WERI-Rb-1 (cell line): ENCODE measurements at places on chromosomes 3 and 15.

DNA sequence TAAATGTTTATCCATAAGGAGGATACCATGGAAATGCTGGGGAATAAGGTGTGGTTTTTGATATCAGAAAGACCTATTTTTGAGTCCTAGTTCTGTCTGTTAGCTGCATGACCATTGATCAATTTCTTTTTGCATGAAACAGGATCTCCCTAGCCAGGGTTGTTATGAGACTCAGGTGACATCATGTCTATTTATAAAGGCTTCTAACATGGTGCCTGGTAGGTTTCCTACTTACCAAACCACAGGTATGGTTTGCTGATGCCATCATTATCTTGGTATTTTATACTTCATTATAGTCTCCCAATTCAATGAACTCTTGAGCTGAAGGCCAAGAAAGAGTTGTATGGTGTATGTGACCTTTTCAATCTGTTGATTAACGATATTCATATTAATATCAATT, 144.0 kb downstream of the CLSTN2 start:
- no peak for DNase-seq

DNA sequence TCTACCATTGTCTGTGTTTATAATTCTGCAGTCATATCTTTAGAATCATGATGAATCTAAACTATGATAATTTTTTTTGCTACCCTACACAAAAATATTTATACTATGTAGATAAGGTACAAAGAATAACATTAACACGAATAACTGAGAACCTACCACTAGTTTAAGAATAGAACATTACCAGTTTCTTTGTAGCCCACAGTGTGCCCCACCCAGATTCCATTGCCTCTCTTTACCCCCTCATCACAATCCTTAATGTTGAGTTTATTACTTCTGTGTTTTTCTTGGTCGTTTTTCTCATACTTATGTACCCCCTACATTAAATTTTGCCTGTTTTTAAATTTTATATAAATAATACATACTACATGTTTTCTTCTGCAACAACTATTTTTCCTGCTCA, 140.5 kb downstream of the BBX start:
- DNase-seq, result no peak

- no peak for DNase-seq
These were observed 108.3 kb upstream of the FRMD4B start for GRCh38 chr3:69494185-69494584.

- no peak for DNase-seq
These were observed 46.1 kb downstream of the SCAP start for GRCh38 chr3:47429476-47430270.

- peak; percentile 54 for DNase-seq
These were observed 51.0 kb downstream of the ZDHHC19 start for GRCh38 chr3:196159952-196160804.

GRCh38 chr3:87311309-87311708, 34.9 kb upstream of the POU1F1 start:
- no peak for DNase-seq

GRCh38 chr3:122314228-122314876, 10.7 kb upstream of the CSTA start:
- no peak for DNase-seq

- DNase-seq, result no peak
These were observed 758 bp upstream of the SNX33 start for GRCh38 chr15:75646944-75647364.

DNA sequence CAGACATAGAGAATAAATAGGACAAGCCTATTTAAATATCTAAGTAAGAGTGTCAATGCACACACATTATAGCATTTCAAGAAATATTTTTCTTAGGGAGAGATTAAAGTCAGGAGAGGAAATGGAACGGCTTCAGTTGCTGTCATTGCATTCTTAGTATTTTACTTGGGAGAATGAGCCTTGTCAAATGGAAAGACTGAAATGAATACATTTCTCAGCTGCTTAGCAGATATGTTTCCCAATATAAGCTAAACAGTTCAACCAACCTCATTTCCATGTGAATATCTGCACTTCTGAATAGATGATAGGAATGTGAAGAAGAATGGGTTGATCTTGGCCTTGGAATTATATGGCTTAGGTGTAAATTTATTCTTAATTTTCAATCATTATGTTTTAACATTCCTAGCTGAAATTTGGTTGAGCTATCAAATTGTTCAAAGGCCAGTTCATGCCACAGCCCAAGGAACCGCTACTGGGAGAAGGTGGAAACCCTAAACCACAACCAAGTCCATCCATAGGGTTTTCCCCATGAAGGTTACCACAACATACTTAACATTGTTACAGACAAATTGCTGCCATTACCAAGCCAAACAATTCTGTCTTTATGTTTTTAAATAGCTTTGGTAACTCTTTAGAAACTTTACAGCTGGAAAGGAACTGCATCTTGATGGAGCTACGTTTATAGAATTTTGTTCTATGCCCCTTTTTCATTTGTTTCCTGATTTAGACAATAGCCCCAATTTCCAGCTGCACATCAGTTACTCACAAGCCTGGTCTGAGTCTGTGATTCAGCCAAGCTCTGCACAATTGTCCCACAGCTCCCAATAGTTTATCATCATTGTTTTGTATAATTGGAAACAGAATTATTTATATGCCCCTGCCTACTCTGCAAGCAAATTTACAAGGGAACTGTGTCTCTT, 459.6 kb downstream of the MECOM start:
- no peak for DNase-seq

DNA sequence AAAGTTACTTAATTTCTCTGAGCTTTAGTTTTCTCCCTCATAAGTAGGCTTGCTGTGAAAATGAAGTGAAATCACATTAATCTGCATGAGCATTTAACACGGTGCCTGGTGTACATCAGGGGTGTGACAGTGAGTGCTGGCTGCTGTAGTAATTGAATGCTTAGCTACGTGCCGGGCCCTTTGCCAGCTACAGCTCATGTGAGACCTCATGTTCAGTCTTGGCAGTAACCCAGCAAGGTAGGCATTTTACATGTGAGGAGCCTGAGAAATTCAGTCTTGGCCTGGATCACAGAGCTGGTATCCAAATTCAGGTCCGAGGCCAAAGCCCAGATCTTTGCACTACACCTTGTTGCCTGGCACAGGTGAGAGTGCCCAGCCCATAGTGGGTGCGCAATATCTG, 9.1 kb downstream of the GHRL start:
- no peak for DNase-seq

DNA sequence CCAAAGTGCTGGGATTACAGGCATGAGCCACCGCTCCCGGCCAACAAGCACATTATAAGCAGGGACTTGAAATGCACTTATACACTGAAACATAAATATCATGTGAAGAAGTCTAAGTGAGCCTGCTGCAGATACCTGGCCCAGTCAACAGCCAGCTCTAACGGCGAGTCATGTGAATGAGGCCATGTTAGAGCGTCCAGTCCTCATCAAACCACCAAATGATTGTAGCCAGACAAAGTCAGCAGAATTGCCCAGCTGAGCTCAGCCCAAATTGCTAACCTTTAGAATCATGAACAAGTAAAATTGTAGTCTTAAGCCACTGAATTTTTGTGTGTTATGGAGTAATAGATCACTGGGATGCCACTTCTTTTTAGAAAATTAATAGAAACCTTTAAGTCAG, 37.8 kb upstream of the UACA start:
- no peak for DNase-seq

GRCh38 chr3:105691633-105692032, 177.2 kb downstream of the CBLB start:
- DNase-seq, result no peak

DNA sequence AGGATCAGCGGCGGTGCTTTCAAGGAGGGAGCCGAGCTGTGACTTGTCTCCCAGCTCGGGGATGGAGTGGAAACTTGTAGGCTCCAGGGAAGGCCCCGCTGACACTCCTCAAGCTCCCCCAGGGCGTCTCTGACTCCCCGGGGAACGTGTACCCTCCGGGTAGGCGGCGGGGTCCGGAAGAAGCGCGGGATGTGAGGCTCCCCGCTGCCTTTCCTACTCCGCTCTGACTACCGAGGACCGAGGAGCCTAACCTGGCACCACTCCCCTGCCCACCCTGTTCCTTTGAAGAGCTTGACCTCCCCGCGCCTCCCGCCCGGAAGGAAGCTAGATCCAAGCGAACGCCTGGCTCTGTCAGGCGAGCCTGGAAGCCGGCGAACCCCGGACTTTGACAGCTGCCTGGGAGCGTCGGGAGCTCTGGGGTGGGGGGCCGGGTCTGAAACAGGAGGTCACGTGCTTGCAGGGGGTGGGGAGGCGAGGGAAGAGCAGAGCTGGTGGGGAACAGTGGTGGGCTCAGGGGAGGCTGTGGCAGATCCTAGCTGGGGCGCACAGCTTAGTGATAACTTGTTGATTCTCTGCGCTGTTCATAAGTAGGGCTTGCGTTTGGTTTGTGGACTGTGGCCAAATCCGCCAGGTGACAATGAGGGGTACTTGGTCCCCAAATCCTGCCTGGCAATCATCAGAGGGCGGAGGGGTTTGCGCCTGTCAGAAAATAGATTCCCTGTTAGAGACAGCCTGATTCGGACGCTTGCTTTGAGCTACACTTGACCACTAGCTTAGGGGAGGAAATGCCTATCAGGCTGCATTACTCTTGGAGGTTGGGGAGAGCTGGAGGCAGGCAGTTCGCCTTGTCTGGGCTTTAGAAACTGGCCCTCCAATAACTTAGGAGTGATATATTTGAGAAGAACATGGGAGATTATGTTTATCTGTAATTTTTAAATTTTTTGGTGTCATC, 1.2 kb downstream of the CLSTN2 start:
- peak; percentile 53 for DNase-seq

GRCh38 chr15:27776501-27776900, 322.6 kb downstream of the OCA2 start:
- no peak for DNase-seq

DNA sequence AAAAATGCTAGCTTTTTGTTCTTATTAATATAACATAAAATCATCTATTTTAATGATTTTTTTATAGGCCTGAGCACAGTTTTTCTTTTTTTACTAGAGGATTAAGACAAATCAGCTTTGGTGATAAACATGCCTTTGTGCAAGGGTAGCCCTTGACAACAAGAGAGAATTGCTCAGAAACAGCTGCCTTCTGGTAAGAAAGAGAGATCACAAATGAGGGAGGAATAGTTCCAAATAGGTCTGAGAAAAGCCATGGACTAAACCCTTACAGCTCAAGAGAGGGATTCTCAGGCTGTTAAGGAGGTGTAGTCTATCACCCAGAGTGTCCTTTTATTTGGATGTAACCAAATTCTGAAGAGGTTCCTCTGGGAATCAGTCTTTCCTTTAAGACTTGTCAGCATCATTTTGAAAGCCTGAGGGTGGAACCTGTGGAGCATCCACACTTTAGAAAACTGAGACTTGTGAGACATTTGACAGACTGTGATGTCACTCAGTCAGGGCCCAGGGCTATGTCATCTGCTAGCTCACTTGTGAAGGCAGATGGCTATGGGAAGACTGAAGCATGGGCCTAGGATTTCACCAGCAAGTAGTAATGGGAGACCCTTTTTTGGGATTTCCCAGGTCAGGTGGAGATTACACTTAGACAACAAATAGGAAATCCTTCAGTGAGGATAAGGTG, 102.9 kb upstream of the KCNAB1 start:
- no peak for DNase-seq

DNA sequence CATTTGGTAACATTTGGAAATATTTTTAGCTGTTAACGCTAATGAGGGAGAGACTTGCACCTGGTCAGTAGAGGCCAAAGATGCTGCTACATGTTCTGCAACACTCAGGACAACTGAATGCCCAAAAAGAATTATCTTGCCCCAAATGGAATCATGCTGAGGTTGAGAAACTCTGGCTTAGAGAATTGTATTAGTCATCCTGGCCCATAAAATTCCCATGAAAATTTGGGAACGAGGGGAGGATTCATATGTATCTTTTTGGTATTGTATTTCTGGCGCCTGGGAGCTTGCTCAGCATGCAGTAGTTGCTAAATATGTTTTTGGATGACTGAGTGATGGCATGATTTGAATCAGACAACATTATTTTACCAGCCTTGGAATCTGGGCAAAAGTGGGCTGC, 59.9 kb downstream of the CHL1 start:
- no peak for DNase-seq

- no peak for DNase-seq
These were observed 127.3 kb upstream of the MRPL3 start for GRCh38 chr3:131630097-131630496.

DNA sequence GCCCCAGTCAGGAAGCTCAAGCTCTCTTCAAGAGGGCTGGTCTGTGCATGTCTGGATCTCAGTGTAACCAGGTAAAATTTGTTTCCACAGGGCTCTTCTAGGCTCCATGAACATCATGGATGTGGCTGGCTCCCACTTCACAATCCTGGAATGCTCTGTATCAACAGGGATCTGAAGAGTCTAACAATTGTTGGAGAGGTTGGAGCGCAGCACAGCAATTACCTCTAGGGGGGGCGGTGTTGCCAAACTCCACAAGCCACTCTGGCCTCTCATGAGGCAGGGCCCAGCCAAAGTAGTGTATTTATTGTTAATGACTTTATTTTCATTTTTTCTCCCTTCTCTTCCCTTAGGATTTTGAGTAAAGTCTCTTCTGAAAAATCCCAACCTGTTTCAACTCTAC, 6.1 kb upstream of the EIF2B5 start:
- DNase-seq, result peak; percentile 57

- no peak for DNase-seq
These were observed 7.5 kb upstream of the TBC1D21 start for GRCh38 chr15:73865904-73866303.

- no peak for DNase-seq
These were observed 40.5 kb downstream of the TRAT1 start for GRCh38 chr3:108862865-108863798.

GRCh38 chr3:170689296-170689829, 103.5 kb upstream of the SLC7A14 start:
- peak; percentile 17 for DNase-seq

DNA sequence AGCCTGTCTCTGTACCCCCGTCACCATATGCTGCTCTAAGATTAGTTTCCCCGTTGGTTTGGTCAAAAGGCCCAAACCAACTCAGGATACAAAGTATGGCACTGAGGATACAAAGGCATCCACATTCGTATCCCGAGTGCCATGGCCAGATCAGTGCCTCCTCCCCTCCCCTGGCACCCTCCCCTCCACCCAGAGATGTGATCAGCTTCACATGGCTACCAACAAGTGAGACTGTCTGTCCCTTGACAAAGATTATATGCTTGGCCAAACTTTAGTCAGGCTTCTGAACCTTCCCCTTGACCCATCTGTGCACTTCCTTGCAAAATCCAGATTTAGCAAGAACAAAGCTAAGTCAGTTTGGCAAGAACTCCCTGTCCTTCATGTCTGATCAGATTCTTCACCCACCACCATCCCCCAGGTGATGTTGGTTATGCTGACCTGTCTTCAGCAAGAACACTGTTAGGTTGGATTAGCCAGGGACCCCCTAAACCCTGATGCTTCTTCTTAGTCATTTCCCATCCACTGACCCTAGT, 61.7 kb downstream of the KLF15 start:
- no peak for DNase-seq
